ENCODE measurements at places on chromosomes 13 and 19. TPM values are rescaled to one million over a fixed set of nuclear protein-coding genes. Genes with fewer than 3 reads are reported as not detected.

The SNAPC2 gene
- 15.8 TPM for total RNA-seq

The CGB1 gene
- total RNA-seq, result not detected

The CFAP97D2 gene
- total RNA-seq, result 0.71 TPM

The CYSLTR2 gene
- not detected for total RNA-seq

The KCNJ14 gene
- total RNA-seq, result 0.57 TPM

Data from SJCRH30 (cell line).